Fibroblast of the aortic adventitia (primary cell): ENCODE measurements at places on chromosomes 7 and 10. TPM values are rescaled to one million over a fixed set of nuclear protein-coding genes. Genes with fewer than 3 reads are reported as not detected.

The NME8 gene
- not detected in 2 replicates for total RNA-seq

The GPR37 gene
- 0.65 and 7.0 TPM in 2 replicates for total RNA-seq

The CDK6 gene
- 11.6 and 36.0 TPM in 2 replicates for total RNA-seq

The REPIN1 gene
- total RNA-seq, result 33.6 and 40.5 TPM in 2 replicates

The CYP2C18 gene
- total RNA-seq, result not detected in 2 replicates

The CBLL1 gene
- 32.0 and 32.6 TPM in 2 replicates for total RNA-seq

The ETV1 gene
- 5.8 and 75.7 TPM in 2 replicates for total RNA-seq

The TMEM273 gene
- total RNA-seq, result 0.57 TPM in 1 of 2 replicates, not detected in the other

The GPR26 gene
- under 0.01 TPM in 1 of 2 replicates, not detected in the other for total RNA-seq

The WBP1L gene
- 28.4 and 76.1 TPM in 2 replicates for total RNA-seq
